ENCODE measurements at places on chromosomes 1 and 21. TPM values are rescaled to one million over a fixed set of nuclear protein-coding genes. Genes with fewer than 3 reads are reported as not detected.

- H3K4me3 ChIP-seq, result no peak overlapping the region
- H3K27ac ChIP-seq, result peak overlapping the region; percentile 51
- no peak for DNase-seq
- peaks cover 62% of the 10 kb centered on the region for H3K4me1 ChIP-seq
- no peaks in the 10 kb centered on the region for H3K27me3 ChIP-seq
- peaks cover 14% of the 10 kb centered on the region for H3K36me3 ChIP-seq
These were observed 20.6 kb downstream of the ZBTB37 start for GRCh38 chr1:173888749-173889148.

Gene CHAF1B
- 20.7 TPM for total RNA-seq

- H3K4me3 ChIP-seq, result no peak overlapping the region
- peaks cover 4% of the 10 kb centered on the region for H3K4me1 ChIP-seq
- DNase-seq, result no peak
- no peak overlapping the region for H3K27ac ChIP-seq
- H3K36me3 ChIP-seq, result no peaks in the 10 kb centered on the region
These were observed 22.5 kb upstream of the KCNE1 start for GRCh38 chr21:34534522-34534921.

GRCh38 chr1:36530261-36530660 lies 47.5 kb upstream of the CSF3R start:
- no peak overlapping the region for H3K4me3 ChIP-seq
- H3K36me3 ChIP-seq, result no peaks in the 10 kb centered on the region
- peaks cover 4% of the 10 kb centered on the region for H3K27me3 ChIP-seq
- no peak for DNase-seq
- peaks cover 10% of the 10 kb centered on the region for H3K4me1 ChIP-seq

DNA sequence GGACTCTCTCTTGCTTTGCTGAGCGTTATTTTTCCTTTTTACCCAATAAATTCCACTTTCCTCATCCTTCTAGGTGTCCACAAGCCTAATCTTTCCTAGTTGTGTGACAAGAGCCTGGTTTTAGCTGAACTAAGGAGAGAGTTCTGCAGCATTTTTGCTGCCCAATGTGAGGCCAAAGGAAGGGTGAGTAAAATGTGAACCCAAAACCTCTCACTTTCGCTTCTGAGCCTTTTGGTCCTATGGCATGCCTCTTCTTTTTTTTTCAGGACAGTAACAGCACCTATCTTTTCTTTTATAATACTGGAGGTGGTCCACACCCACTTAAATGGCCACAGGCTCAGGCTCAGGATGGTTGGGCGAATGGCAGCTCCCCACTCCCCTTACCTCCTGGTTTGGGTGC lies 111.1 kb downstream of the COP1 start:
- no peak for DNase-seq
- H3K36me3 ChIP-seq, result peaks cover 58% of the 10 kb centered on the region
- no peaks in the 10 kb centered on the region for H3K4me1 ChIP-seq
- no peak overlapping the region for H3K27ac ChIP-seq

GRCh38 chr1:244868484-244869363 lies 4.4 kb upstream of the HNRNPU start:
- H3K4me1 ChIP-seq, result peaks cover 22% of the 10 kb centered on the region
- no peak overlapping the region for H3K4me3 ChIP-seq
- H3K27me3 ChIP-seq, result no peaks in the 10 kb centered on the region
- no peak for DNase-seq

Gene ELF3
- total RNA-seq, result 13.7 TPM

Gene CADM3
- 5.5 TPM for total RNA-seq

Gene LCK
- 57.0 TPM for total RNA-seq

GRCh38 chr1:110259770-110260169 lies 49.7 kb downstream of the KCNC4 start:
- no peaks in the 10 kb centered on the region for H3K36me3 ChIP-seq
- H3K4me1 ChIP-seq, result peaks cover 17% of the 10 kb centered on the region
- DNase-seq, result no peak
- H3K27ac ChIP-seq, result no peak overlapping the region
- H3K27me3 ChIP-seq, result peaks cover 20% of the 10 kb centered on the region

DNA sequence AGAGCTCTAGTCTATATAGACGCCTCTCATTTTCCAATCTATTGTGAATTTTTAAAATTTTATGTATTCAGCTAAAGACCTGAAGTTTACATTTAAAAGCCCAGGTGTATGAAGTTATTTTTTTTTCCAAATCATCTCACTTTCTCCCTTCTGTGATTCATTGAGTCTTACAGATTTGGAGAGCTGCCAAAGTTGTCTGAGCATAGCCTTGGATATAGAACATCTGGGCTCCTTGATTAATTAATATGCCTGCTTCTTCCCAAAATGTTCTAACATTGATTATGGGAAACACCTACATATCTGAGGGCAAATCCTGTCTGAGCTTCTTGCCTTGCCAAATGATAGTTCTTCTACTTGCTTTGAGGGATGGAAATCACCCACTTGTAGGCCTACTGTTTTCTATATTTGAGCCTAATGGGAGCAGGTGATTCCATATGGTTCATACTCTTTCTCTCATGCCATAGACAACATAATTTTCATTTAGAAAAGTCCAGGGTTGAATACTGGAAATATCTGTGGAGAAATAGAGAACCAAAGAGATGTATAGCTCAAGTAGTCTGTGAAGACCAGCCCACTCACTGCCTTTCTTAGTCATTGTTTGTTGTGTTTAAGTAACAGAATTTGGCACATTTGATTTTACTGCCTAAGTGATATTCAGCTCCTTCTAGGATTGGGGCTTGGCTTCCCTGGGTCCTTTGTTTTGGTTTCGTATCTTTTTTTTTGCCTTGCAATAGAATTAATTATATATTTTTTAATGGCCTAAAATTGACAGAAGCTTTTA lies 46.2 kb downstream of the MACF1 start:
- H3K36me3 ChIP-seq, result peaks cover 11% of the 10 kb centered on the region
- H3K27me3 ChIP-seq, result no peaks in the 10 kb centered on the region
- no peak for DNase-seq
- peaks cover 5% of the 10 kb centered on the region for H3K4me1 ChIP-seq
- no peak overlapping the region for H3K4me3 ChIP-seq
- H3K27ac ChIP-seq, result no peak overlapping the region

Gene KRTAP19-3
- total RNA-seq, result not detected

Gene PODN
- 0.23 TPM for total RNA-seq

GRCh38 chr1:166673722-166674121 lies 165.6 kb upstream of the POGK start:
- H3K4me1 ChIP-seq, result no peaks in the 10 kb centered on the region
- H3K27me3 ChIP-seq, result no peaks in the 10 kb centered on the region
- H3K4me3 ChIP-seq, result no peak overlapping the region
- no peak for DNase-seq
- H3K27ac ChIP-seq, result no peak overlapping the region

Gene TMPRSS15
- not detected for total RNA-seq

- DNase-seq, result no peak
- no peak overlapping the region for H3K27ac ChIP-seq
- H3K4me3 ChIP-seq, result no peak overlapping the region
- peaks cover 15% of the 10 kb centered on the region for H3K4me1 ChIP-seq
- H3K27me3 ChIP-seq, result peaks cover 6% of the 10 kb centered on the region
- H3K36me3 ChIP-seq, result peaks cover 15% of the 10 kb centered on the region
These were observed 3.5 kb downstream of the SLC66A1 start for GRCh38 chr1:19315378-19316198.

Gene MIXL1
- 6.4 TPM for total RNA-seq

DNA sequence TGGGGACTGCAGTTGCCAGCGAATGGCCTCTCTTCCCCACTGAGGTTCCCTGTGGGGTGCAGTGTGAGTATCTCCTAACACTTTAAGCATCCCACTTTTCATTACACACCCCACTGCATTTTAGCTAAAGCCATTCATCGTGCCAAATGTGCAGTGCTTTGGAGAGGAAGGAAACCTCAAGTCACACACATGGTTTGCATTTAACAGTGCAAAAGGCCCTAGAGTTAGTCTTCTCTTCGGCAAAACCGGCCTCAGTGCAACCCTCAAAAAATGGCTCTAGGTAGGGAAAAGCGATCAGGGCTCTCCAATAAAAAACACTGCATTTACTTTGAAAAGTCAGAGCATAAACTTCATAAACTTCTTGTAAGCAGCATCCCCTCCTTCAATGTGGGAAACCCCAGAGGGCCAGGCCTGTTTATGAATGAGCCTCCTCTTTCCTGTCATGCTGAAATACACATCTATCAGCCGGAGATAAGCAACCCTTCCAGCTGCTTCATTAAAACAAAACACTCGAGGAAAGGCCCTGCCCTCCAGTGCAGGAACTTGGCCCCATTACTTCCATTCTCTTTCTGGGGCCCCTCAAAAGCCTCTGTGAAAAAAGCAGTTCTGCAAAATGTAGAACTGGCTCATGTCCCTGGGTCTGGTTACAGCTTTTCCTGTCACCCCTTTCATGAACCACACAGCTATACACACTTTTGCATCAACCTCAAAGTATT lies 184.0 kb downstream of the CDC7 start:
- no peak overlapping the region for H3K4me3 ChIP-seq
- no peaks in the 10 kb centered on the region for H3K36me3 ChIP-seq
- H3K27me3 ChIP-seq, result no peaks in the 10 kb centered on the region
- no peak overlapping the region for H3K27ac ChIP-seq
- no peak for DNase-seq

Gene RSPO1
- 0.11 TPM for total RNA-seq

Gene TEDDM1
- not detected for total RNA-seq

- no peak overlapping the region for H3K27ac ChIP-seq
- DNase-seq, result no peak
- H3K36me3 ChIP-seq, result peaks cover 7% of the 10 kb centered on the region
- H3K4me1 ChIP-seq, result peaks cover 4% of the 10 kb centered on the region
- no peaks in the 10 kb centered on the region for H3K27me3 ChIP-seq
These were observed 29.3 kb upstream of the FASLG start for GRCh38 chr1:172629638-172630037.

GRCh38 chr1:34054920-34055319 lies 110.1 kb downstream of the CSMD2 start:
- no peak overlapping the region for H3K27ac ChIP-seq
- no peaks in the 10 kb centered on the region for H3K27me3 ChIP-seq
- DNase-seq, result no peak

DNA sequence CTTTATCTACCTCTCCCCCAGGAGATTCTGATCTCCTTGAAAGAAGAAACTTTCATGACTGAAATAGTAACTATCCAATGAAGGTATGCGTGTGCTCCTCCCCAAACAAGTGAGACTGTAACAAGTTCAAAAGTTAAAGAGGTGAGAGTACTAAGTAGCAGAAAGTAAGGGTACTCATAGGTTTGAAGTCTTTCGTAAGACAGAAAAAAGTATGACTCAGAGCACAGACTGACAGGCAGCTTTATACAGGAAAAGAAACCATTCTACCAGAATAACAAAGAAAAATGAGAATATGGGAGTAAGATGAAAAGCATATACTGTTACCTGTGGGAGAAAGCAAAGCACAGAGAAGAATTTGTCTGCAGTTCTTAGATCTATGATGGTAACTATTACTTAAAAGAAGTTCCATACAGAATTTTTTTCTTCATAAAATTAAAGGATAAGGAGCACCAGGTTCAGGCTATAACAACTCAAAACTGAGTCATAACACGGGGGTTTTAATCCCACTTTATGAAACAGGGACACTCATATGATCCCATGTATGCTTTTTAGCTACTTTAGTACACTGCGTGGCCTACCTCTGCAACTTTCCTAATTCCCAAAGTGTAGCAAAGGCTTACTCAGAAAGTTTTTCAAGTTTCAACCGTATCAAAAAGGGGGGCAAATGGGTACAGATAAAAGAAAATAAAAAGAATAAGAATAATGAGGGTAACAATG lies 52.0 kb downstream of the FOXJ3 start:
- no peak overlapping the region for H3K4me3 ChIP-seq
- H3K36me3 ChIP-seq, result peaks cover 8% of the 10 kb centered on the region
- peak overlapping the region; percentile 17 for H3K27ac ChIP-seq
- H3K4me1 ChIP-seq, result peaks cover 51% of the 10 kb centered on the region
- H3K27me3 ChIP-seq, result no peaks in the 10 kb centered on the region

DNA sequence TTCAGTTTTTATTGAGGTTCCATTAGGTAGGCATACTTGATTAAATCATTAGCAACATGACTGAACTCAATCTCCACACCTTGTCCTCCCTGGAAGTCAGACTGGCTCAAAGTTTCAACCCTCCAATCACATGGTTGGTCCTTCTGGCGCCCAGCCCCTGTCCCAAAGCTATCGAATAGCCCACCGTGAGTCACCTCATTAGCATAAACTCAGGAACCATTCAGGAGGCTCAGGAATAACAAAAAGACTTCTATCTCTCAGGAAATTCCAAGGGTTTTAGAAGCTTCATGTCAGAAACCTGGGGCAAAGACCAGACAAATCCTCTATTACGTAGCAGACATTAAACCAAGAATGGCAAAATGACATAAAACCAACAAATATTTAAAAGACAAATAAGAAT lies 78.6 kb downstream of the RGS2 start:
- H3K36me3 ChIP-seq, result peaks cover 9% of the 10 kb centered on the region
- peaks cover 20% of the 10 kb centered on the region for H3K4me1 ChIP-seq
- no peak for DNase-seq
- H3K27me3 ChIP-seq, result no peaks in the 10 kb centered on the region
- H3K4me3 ChIP-seq, result no peak overlapping the region

- DNase-seq, result peak; percentile 89
- no peak overlapping the region for H3K27ac ChIP-seq
- peaks cover 13% of the 10 kb centered on the region for H3K4me1 ChIP-seq
- peaks cover 7% of the 10 kb centered on the region for H3K27me3 ChIP-seq
These were observed 8.5 kb downstream of the FBXO2 start for GRCh38 chr1:11645670-11646265.

DNA sequence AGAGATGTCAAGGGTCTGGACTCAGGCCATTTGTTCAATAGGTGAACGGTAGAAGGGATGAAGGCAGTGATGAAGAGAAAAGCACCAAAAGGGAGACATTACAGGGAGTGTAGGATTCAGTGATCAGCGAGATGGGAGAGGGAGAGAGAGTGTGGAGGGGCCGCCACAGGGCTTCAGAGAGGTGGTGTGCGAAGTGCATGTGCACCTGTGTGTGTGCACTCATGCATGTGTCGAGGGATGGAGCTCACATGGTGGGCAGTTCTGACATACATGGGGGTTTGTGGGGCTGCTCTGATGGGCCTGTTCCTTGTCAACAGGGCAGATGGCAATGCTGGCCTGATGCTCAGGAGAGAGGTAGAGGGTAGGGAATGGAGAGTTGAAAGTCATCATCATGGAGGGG lies 11.4 kb upstream of the KCNA2 start:
- no peak overlapping the region for H3K4me3 ChIP-seq
- H3K27ac ChIP-seq, result no peak overlapping the region
- no peak for DNase-seq

Gene KRTAP19-1
- total RNA-seq, result not detected

DNA sequence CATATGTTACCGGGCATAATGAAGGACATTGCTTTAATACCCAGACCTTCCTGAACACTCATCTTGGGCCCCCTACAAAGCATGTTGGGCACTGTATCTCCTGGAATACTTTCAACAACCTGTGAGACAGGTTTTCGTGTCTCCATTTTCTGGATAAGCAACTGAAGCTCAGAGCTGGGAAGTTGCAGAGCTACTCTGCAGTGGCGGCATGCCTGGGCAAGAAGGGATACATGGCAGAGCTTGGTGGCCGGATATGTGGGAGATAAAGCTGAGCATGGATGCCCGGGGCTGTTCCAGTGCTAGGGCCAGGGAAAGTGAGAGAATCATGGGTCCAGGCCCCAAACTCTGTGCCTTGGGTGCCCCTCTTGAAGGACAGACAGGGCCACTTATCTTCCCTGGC lies 71.6 kb upstream of the KCND3 start:
- H3K36me3 ChIP-seq, result peaks cover 15% of the 10 kb centered on the region
- H3K4me3 ChIP-seq, result no peak overlapping the region
- H3K4me1 ChIP-seq, result peaks cover 19% of the 10 kb centered on the region
- no peaks in the 10 kb centered on the region for H3K27me3 ChIP-seq
- H3K27ac ChIP-seq, result no peak overlapping the region

GRCh38 chr1:236507022-236507700 lies 16.6 kb upstream of the LGALS8 start:
- no peaks in the 10 kb centered on the region for H3K36me3 ChIP-seq
- DNase-seq, result no peak
- peaks cover 27% of the 10 kb centered on the region for H3K4me1 ChIP-seq
- no peaks in the 10 kb centered on the region for H3K27me3 ChIP-seq
- H3K4me3 ChIP-seq, result no peak overlapping the region

Gene ARMH1
- total RNA-seq, result 0.78 TPM

Data from WTC11 (cell line).